Upper lobe of right lung (tissue), 1 donor: ENCODE measurements at places on chromosomes 2 and 18.
A peak's percentile ranks its signal among the peaks of the same experiment; 100 is the strongest.

DNA sequence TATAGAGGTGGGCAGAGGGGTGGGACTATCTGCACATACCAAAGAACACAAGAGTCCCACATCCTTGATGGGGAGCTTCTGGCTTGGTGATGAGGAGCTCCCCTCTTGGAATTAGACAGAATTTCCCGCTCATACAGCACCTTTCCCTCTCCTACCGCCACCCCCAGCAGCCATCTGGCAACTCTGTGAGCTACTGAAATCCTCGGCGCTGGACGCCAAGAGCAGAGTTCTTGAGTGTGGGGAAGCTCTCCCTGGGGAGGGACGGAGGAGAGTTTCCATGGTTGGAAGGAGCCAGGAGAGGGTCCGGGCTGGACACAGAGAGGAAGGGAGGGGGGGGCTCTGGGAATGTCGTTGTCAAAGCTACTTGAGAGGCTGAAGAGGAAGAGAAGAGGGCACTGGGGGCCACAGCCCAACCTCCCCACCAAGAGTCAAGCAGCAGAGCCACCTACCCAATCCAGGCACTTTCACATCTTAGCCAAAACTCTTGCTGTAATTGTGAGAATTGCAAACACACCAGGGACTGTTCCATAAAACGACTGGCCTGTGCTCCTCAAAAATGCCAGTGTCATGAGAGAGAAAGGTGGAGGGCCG is 89.4 kb upstream of the MCFD2 start:
- H3K4me3 ChIP-seq, result no peak overlapping the region
- no peaks in the 10 kb centered on the region for H3K27me3 ChIP-seq
- no peak for DNase-seq
- no peak overlapping the region for H3K27ac ChIP-seq
- H3K4me1 ChIP-seq, result peaks cover 11% of the 10 kb centered on the region

DNA sequence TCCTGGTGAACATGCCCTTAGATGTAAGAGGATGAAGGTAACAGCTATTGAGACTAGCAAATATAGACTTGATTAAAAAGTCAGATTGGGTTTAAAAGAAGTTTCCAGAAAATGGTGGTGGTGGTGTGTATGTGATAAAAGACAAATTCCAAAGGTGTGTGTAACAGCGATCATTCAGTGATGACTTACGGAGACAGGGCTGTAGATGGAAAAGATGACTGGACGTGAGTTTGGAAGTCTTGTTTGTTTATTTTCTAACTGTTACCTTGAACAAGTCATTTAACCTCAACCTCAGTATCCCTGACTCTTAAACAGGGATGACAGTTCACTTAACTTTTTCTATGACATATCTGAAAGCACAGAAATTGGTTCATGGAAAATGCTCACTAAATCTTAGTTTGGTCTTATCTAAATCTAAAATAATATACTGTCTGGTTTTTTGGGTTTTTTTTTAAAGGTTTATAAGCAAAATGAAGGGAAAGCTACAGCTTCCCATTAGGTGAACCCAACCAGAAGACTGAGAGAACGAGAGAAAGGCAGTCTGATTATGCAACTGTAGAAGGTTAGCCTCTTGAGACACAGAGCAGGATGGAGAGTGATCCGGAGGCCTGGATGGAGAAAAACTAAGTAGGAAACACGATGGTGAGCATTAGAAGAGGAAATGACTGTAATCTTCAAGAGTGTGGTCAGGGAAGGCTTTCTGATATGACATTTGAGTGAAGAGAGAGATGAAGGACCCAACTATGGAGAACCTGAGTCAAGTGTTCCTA is 71.9 kb downstream of the TCF4 start:
- H3K4me1 ChIP-seq, result peaks cover 5% of the 10 kb centered on the region
- no peaks in the 10 kb centered on the region for H3K27me3 ChIP-seq
- DNase-seq, result no peak
- no peak overlapping the region for H3K27ac ChIP-seq

DNA sequence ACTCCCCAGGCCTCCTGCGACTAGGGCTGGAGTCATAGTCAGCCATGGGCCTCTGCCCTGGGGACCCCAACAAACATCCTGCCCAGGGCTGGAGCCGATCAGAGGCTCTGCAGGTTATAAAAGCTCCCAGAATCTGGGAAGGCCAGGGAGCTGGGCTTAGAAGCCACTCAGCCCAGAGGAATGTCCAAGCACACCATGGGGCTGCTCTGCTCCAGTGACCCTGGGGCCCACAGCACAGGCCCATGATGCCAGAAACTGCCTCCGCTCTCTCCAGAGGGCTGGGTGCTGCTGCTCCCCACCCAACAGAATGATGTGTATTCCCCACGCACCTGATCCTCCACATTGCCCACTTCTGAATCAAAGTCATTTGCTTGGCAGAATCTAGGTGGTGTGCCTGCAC is 88.5 kb downstream of the ARMC9 start:
- no peaks in the 10 kb centered on the region for H3K4me1 ChIP-seq
- H3K4me3 ChIP-seq, result no peak overlapping the region
- H3K27ac ChIP-seq, result no peak overlapping the region

GRCh38 chr2:218295029-218295428 is 2.7 kb upstream of the TMBIM1 start:
- peak overlapping the region; percentile 74 for H3K27ac ChIP-seq
- no peaks in the 10 kb centered on the region for H3K36me3 ChIP-seq
- H3K4me1 ChIP-seq, result peaks cover 45% of the 10 kb centered on the region
- no peak for DNase-seq

- H3K36me3 ChIP-seq, result no peaks in the 10 kb centered on the region
- no peak overlapping the region for H3K4me3 ChIP-seq
- no peak overlapping the region for H3K27ac ChIP-seq
Observed at GRCh38 chr2:50547521-50547920, 484.4 kb downstream of the NRXN1 start.

DNA sequence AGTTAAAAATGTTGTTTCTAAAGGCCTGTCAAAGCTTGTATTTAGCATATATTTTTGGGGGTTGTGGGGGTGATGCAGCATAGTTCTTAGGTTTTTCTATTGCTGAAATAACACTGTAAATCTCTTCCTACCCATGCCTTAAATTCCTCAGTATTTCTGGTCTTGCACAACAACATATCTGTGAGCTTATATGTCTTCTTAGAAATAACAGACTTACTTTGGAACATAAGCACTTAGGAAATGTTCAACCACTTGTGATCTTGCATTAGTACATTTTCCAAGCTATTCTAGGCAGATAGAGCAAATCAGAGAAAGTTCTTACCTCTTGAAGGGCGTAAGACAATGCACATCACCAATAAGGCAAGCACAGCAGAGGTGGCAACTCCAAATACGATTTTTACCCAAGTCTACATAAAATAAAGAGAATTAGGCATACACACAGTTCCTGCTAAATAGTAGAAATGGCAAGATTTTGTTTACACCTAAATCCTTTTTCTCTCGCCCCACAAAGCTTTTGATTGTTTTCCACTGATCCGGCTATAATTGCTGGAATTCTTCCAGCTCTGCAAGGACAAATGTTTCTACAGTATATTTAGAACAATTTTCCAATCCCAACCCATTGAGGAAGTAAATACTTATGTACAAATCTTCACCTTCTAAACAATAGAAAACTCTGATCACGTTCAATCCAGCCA is 512 bp downstream of the FAP start:
- peak overlapping the region; percentile 23 for H3K4me3 ChIP-seq
- H3K36me3 ChIP-seq, result no peaks in the 10 kb centered on the region
- peak overlapping the region; percentile 44 for H3K27ac ChIP-seq
- no peaks in the 10 kb centered on the region for H3K27me3 ChIP-seq
- DNase-seq, result no peak
- H3K4me1 ChIP-seq, result peaks cover 17% of the 10 kb centered on the region

DNA sequence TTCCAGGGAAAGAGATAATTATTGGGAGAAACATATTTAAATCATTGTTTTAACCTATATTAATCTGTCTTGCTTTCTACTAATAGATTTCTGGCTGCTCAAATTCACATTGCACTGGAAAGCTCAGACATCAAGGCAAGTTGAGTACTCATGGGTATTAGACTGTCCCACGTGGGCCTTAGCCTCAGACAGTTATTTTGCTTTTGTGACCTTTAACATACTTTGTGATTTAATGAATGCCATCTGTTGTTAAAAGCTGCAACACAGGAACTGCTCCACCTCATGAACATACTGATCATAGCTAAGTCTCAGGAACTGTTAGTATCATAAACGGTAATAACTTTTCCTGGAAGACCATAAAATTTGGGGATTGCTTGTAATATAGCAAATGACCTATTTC is 2.7 kb upstream of the LCT start:
- H3K4me3 ChIP-seq, result no peak overlapping the region
- no peaks in the 10 kb centered on the region for H3K27me3 ChIP-seq
- no peak for DNase-seq
- H3K27ac ChIP-seq, result peak overlapping the region; percentile 64

- peak; percentile 74 for DNase-seq
- no peak overlapping the region for H3K27ac ChIP-seq
- H3K36me3 ChIP-seq, result peaks cover 11% of the 10 kb centered on the region
Observed at GRCh38 chr18:76970770-76971559, 148.6 kb downstream of the ZNF236 start.

- no peak for DNase-seq
- H3K4me1 ChIP-seq, result no peaks in the 10 kb centered on the region
- H3K27ac ChIP-seq, result no peak overlapping the region
- peaks cover 3% of the 10 kb centered on the region for H3K27me3 ChIP-seq
- H3K36me3 ChIP-seq, result no peaks in the 10 kb centered on the region
Observed at GRCh38 chr2:128746356-128746755, 427.7 kb upstream of the HS6ST1 start.

- H3K4me1 ChIP-seq, result peaks cover 37% of the 10 kb centered on the region
- H3K36me3 ChIP-seq, result no peaks in the 10 kb centered on the region
- H3K27ac ChIP-seq, result peak overlapping the region; percentile 92
- peak overlapping the region; percentile 90 for H3K4me3 ChIP-seq
- DNase-seq, result peak; percentile 82
- H3K27me3 ChIP-seq, result no peaks in the 10 kb centered on the region
Observed at GRCh38 chr18:51196118-51196810, 1.2 kb downstream of the MEX3C start.

DNA sequence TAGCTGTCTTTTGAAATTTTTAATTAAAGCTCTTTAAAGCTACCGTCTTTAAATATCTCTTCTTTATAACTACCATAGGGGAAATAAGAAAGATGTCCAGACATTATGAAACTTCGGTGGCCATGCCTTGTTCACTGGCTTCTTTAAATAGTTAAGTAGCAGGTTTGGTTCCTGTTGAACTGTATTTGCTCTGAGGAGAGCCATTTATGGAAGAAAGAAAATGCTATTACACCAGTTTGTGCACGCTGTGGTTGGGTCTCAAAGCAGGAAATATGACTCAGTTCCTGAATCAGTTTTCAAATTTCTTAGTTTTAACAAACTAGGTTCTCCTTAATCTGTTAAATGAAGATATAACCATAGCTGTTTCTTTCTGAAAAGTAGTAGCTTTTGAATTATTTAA is 12.2 kb downstream of the ARPC2 start:
- no peaks in the 10 kb centered on the region for H3K27me3 ChIP-seq
- H3K27ac ChIP-seq, result peak overlapping the region; percentile 24
- no peak for DNase-seq
- peaks cover 98% of the 10 kb centered on the region for H3K36me3 ChIP-seq
